A549 treated with RU486 at 1 μM for 4 hours (cell line): ENCODE measurements at places on chromosomes 16 and 17. TPM values are rescaled to one million over a fixed set of nuclear protein-coding genes. Genes with fewer than 3 reads are reported as not detected.

Gene KRT13
- total RNA-seq: 0.18 to 0.48 TPM (median 0.23 TPM) in 5 replicates

Gene TPSD1
- total RNA-seq: not detected in 5 replicates

Gene BFAR
- total RNA-seq: 84.8 to 102 TPM (median 88.7 TPM) in 5 replicates

Gene GABARAPL2
- total RNA-seq: 82.3 to 98.5 TPM (median 91.2 TPM) in 5 replicates

Gene ST6GALNAC2
- 0.28 to 0.70 TPM (median 0.33 TPM) in 4 of 5 replicates, not detected in the other for total RNA-seq

Gene ACSF2
- total RNA-seq: 10.0 to 15.4 TPM (median 14.3 TPM) in 5 replicates

Gene SNAI3
- 0.11 to 0.22 TPM in 2 of 5 replicates, not detected in the others for total RNA-seq

Gene GP1BA
- not detected in 5 replicates for total RNA-seq

Gene CFAP52
- 0.20 to 0.74 TPM in 2 of 5 replicates, not detected in the others for total RNA-seq

Gene LASP1
- total RNA-seq: 245 to 270 TPM (median 262 TPM) in 5 replicates

Gene P2RX5
- 15.2 to 23.3 TPM (median 21.4 TPM) in 5 replicates for total RNA-seq

Gene OVCA2
- total RNA-seq: 57.6 to 93.3 TPM (median 79.2 TPM) in 5 replicates

Gene HSPB9
- total RNA-seq: not detected in 5 replicates

Gene PITPNM3
- total RNA-seq: 1.6 to 2.2 TPM (median 1.8 TPM) in 5 replicates

Gene GPR142
- total RNA-seq: 0.07 TPM in 1 of 5 replicates, not detected in the others

Gene AMZ2
- 102 to 119 TPM (median 112 TPM) in 5 replicates for total RNA-seq

Gene HLF
- 0.05 to 0.42 TPM (median 0.19 TPM) in 5 replicates for total RNA-seq
